ENCODE measurements at places on chromosomes 3 and 15.

DNA sequence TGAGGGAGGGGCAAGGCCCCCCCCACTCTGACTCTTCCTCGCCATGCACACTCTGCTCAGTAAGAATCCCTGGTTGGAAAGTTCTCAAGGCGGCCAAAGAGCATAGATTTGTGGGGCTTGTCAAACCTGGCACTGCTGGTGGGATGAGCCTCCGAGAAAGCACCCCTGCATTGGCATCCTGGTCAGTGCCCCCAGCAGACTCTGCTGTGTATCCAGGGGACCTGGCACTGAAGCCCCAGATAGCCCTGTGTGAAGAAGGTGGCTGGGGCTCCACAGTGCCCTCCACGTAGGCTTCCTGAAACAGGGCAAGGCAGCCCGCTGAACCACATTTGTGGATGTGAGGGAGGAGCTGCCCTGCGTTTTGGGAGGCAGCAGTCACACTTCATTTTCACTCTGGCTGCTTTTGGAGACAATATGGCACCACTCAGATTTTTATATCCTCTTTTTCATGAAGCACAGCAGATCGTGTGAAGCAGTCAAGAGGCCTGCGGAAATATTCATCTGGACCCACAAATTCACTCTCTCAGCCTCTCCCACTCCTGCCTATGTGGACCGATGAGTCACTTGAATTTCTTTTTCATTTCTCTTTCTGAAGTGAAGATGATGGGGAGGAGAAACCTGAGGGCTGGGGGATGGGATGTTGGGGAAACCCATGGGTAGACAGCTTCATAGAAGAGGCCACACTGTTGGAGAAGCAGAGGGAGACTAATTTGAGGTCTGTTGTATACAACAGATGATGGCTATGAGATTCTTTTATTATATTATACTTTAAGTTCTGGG, 88.7 kb upstream of the BCL6 start:
- DNase-seq: no peak

DNA sequence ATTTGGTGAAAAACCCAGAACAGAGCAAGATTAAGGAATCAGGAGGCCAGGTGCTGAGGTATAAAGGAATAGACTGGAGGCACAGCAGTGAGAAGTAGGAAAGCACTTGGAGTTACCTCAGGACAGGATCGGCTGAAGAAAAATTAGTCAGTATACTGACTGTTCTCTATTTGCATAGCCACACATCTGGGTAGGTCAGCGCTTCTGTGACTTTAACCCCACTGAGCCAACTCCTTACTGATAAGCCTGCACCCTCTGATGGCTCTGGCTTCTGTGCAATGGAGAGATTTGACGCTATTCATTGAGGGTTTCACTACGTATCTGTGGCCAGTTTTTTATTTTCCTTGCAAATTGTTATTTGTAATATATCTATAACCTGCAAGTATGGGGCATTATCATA, 22.3 kb downstream of the MECOM start:
- no peak for DNase-seq

DNA sequence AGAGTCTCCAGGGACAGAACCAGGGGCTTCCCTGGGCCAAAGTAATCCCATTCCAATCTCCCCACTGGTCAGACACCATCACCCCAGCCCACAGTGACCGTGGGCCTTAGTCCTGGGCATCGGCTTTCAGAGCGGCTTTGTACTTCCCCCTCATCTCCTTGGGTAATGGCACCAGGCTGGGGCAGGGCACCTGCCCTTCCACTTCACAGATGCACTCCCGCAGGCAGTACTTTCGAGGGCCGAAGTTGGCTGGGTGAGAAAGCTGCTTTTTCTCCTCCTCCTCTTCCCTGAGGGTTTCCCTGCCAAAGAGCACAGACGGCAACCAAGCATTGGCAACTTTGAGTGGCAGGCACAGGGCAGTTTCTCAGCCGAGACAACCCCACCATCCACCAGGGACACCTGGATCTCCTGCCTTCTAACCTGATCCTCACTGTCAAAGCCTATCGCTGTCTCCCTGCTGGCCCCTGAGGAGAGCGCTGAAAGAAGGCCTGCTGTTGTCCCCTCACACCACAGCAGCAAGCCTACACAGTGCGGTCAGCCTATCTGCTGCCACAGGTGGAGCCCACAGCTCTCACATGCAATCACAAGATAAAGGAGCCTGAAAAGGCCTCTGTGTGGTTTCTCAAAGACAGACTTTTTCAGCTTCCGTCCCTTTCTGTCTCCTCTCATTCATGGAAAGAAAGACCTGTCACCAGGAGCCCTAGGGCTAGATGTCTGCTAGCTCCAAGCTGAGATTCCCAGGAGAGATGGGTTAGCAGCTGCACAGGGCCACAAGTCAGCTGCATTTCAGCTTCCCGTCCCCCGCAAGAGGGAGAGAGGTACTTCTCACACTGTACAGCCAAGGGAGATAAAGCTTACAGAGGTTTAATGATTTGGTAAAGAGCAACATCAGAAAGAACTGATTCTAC, 12.5 kb downstream of the MRPS25 start:
- no peak for DNase-seq

GRCh38 chr3:181265750-181266333, 276.3 kb upstream of the DNAJC19 start:
- DNase-seq: peak; percentile 11

- no peak for DNase-seq
These were observed 434.7 kb upstream of the ARRDC4 start for GRCh38 chr15:97525809-97526208.

GRCh38 chr3:127296959-127297358, 9.1 kb upstream of the PRR20G start:
- no peak for DNase-seq

DNA sequence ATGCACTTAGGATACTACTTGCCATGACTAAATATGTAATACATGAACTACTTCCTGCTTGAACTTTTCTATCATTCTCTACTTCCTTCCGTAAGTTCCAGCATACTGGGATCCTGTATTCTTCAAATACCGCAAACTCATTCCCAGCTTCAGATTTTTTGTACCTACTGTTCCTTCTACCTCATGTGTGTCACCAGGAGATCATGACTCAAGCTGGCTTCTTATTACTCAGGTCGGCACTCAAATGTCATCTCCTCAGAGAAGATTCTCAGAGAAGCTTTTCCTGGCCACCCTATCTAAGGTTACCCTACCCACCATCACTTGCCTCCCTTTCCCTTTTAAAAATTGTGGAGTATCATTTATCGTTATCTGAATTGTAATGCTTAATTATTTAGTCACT, 66.7 kb downstream of the RFX7 start:
- DNase-seq: no peak

DNA sequence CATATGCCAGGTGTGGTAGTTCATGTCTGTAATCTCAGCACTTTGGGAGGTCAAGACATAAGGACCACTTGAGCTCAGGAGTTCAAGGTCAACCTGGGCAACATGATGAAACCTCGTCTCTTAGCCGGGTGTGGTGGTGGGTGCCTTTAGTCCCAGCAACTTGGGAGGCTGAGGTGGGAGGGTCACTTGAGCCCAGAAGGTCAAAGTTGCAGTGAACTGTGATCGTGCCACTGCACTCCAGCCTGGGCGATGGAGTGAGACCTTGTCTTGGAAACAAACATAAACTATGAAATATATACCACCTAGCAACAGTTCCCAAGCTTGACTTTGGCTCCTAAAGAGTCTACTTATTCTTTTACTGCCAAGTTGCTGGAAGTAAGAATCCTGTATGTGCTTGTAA, 30.9 kb downstream of the UBE3A start:
- DNase-seq: no peak

- peak; percentile 94 for DNase-seq
These were observed at the start of gene SEC61A1 for GRCh38 chr3:128051837-128052594. SEC61A1 (plus strand) TSS chr3:128052437; CDS start chr3:128052553, 116 bp downstream.

DNA sequence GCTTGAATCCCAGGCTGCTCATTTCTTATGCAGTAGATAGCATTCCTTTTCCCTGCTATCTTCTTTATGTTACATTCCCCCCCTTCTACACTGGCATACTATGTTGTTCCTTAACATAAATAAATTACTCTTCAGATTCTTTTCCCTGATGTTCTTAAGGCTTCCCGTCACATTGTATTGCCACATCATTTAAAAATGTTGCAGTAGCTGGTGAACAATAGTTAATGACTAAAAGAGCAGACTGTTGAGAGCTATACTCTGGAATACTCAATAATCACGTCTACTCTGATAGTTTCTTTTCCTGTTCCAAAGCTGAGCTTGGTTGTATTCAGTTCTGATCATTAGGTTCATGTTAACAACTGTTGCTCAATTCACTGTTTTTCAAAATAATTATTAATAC, 219.9 kb downstream of the CHST2 start:
- DNase-seq: no peak

DNA sequence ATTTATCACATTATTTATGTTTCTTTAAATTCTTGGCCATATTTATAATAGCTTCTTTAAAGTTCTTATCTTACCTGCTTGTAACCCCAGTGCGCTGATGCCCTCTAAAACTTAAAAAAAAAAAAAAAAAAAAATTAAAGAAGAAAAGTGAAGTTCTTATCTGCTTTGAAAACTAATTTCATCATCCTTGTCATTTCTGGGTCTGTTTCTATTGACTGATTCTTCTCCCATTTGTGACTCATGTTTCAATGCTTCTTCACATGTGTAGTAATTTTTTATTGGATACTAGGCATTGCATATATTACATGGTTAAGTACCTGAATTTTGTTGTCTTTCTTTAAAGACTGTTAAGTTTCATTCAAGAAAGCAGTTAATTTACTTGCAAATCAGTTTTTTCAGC, 3.4 kb upstream of the SEC22A start:
- no peak for DNase-seq

- no peak for DNase-seq
These were observed 531.0 kb upstream of the NR2F2 start for GRCh38 chr15:95799286-95800200.

DNA sequence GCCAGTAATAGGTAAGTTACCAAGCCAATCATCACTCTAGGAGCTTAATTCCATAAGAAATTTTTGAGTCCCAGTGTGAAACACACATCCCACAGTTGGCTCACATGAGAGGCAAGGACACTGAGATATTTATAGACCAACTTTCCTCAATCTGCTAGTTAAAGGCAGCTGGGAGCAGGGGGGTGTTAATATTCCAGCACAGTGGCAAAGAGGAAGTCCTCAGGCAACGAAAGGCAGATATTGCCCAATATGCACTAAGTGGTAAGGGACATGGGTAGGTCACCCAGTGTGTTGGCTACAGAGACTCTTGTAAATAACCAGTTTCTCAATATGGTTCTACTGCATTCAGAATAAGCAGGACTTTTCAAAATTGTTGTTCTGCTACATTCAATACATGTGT, 61.0 kb downstream of the TOP2B start:
- no peak for DNase-seq

GRCh38 chr3:41138601-41139000, 60.7 kb upstream of the CTNNB1 start:
- no peak for DNase-seq

DNA sequence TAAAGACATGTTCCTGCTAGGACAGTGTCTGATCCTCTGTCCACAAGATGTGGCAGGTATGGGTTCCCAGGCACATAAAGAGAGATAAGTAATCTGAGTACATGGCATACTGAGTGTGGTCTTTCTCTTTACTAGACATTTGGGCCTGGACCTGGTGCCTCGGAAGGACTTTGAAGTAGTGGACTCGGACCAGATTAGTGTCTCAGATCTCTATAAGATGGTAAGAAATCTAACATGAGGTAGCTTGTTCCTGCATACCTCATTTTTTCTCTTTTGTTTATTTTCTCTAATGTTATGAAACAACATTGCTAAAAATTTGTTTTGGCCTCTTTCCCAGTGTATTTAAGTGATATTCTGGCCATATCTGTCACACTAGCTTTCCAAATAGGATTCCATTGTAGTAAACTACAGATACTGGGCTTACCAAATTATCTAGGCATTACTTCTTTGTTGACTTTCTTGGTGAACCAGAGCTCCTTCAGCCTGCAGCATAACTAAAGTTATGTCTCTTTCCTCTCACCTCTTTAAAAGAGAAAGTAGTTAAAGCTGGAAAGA, 309.8 kb upstream of the MANF start:
- DNase-seq: no peak

DNA sequence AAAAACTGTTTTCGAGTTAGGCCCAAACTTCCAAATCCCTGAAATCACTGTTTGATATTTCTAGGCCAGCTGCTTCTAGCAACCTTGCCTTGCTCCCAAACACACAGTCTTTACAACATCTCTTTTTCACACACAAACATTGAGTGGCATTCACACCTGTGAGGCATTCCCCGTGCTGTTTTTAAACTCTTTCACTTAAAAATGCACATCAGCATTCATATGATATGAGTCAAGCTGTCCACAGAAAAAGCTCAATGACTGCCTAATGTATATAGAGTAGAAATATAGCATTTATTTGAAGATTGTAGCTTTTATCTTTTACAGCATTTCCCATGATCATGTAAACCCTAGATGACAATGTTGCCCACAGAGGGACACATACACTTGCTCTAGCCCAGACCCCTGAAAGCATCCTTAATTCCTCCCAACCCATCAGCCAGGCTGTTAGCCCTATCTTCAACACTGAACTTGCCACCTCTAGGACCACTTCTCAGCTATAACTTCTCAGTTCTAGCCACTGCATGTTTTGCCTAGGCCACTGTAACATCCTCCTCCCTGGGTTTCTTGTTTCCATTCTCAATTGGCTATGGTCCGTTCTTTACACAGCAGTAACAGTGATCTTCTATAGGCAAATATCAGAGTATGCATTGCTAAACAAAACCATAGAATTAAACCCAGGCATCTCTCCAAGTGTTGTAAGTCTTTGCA, 782.6 kb downstream of the DIPK2A start:
- no peak for DNase-seq

GRCh38 chr3:81684751-81685395, 76.6 kb downstream of the GBE1 start:
- DNase-seq: no peak

- no peak for DNase-seq
These were observed 30.9 kb downstream of the CCNL1 start for GRCh38 chr3:157128771-157129681.

DNA sequence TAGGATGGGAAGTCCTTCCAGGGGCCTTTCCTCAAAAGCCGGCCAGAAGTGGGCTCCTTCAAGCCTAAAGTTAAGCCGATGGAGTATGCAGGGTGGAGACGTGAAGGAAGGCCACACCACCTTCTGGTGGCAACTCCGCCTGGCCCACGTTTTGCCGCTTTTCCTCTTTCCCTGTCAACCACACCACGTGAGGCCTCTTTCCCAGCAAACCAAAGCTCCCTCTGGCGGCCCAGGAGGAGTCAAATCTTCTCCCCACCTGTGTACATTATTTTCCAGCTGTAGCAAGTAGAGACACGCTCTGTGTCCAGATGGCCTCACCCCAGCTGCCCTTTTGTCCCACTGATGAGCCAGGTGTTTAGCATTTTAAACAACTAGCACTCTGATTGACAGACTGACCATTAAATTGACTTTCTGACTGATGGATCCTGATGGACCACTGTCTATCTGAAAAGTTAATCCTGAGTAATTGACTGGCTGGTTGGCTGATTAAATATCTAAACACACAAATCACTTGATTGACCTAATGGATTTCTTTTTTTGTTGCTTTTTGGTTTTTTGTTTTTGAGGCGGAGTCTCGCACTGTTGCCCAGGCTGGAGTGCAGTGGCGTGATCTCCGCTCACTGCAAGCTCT, 59.6 kb upstream of the ZBTB38 start:
- DNase-seq: no peak
